ENCODE measurements at places on chromosomes 3 and 15.

- no peak for DNase-seq
Measured at GRCh38 chr3:72567474-72567873, 280.8 kb downstream of the SHQ1 start.

DNA sequence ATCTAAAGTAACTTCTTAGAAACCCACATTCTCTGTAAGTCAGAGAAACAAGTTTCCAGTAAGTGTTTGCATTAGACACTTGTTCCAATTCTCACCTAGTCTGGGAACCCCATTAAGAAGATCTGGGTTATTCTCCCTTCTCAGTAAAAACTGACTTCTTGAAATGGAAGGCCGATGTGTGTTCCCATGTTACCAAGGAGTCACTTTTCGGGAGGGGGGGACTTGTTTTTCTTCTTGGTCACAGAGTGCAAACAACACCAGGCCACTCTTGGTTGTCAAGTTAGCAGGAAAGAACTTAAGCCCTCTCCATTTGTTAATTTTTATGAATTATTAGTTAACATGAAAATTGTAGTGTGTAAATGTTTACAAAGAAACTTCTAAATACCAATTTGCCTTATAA, 55.6 kb downstream of the ITPR1 start:
- DNase-seq, result no peak

GRCh38 chr3:131540143-131540542, 37.4 kb upstream of the MRPL3 start:
- DNase-seq, result no peak

DNA sequence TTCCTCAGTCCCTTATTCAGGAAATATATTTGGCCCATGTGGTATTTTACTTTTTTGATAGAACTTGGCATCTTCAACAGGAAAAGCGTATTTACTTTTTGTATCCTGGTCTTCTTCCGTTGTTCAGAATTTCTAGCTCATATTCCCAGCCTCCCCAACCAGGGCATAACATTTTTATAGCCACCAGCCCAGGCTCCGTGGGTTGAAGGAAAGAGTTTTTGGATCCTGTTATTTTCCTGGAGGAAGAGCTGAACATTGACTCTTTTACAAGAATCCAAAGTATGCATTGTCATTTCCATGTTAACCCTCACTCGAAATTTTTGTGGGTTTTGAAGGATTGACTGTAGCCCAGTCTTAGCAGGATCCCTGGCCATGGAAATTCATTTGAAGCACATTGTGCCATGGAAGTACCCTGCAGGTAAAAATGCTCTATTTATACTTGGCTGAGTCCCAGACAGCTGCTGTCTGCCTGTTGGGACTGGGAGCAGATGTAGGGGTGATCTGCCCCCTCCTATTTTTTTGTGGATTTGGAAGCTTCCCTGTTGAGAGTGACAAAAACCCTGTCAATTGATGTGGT, 98.8 kb downstream of the AKAP13 start:
- DNase-seq, result no peak

DNA sequence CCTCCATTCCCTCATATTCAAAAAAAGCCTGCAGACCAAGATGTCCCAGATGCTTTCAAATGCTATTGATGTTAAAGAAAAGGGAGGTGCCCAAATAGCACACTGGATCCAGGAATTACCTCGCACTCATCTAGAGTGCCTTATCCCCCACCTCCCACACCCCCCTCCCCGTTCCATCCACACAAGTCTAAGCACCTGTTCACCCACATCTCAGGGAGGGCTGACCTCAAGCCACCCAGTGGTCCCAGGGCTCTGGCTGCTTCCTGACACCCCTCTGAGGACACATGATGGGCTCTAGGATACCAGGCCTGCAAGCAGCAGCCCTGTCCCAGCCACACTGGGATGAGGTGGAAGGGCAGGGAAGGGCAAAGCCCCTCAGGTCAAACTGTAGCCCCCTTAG, 4.8 kb downstream of the RBPMS2 start:
- DNase-seq, result no peak

- DNase-seq, result peak; percentile 63
Measured at GRCh38 chr3:31226346-31226745, 306.4 kb upstream of the STT3B start.

GRCh38 chr15:83305704-83306291, 21.3 kb upstream of the BNC1 start:
- no peak for DNase-seq

DNA sequence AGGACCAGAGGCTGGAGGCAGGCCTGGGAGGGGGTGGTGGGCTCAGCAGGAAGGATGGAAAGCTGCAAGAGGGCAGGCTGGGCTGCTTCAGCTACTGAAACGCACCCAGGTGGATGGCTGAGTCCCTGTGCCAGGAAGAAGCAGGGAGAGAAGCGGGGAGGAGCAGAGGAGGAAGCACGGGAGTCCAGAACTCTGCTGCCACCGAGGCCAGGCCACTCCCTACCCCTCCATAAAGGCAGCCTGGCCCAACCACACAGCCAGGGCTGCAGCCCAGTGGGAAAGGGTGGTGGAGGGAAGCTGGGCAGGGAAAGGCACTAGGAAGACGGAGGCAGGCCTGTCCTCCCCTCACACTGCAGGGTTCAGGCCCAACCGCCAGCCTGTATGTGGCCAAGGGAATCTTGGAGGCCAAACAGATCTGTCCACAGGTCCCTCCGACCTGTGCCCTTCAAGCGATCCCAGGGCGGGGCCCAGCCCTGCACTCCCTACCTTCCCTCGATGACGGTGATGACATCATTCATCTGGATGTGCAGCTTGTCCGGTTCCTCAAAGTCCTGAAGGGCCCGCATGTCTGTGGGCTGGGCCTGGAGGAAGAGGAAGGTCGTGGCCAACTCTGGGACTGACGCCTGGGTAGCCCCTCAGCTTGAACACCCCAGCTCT, 30.5 kb downstream of the TNK2 start:
- DNase-seq, result no peak

DNA sequence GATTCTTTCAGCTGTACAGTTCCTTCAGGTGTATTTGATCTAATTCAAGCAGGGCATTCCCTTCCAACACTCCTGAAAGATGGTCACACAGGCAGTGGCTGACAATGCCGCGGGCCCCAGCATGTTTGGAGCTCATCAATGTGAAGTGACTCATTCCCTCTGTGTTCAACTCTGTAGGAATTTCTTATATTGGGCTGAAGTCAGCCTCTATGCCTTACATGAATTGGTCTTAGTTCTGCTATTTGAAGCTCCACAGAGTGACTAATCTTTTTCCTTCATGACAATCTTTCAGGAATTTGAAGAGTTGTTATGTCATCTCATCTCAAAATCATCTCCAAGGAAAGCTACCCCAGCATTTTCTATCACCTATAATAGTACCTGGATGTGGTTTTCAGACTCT, 142.5 kb upstream of the C2CD4B start:
- no peak for DNase-seq

DNA sequence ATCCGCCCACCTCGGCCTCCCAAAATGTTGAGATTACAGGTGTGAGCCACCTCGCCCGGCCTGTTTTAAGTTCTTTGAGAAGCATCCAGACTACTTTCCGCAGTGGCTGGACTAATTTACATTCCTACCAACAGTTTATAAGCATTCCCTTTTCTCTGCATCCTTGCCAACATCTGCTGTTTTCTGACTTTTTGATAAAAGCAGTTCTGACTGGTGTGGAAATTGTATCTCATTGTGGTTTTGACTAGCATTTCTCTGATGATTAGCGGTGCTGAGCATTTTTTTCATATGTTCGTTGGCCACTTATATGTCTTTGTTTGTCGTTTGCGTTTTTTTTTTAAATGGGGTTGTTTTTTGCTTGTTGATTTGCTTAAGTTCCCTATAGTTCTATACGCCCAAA, 208.4 kb upstream of the DPPA4 start:
- no peak for DNase-seq

- no peak for DNase-seq
Measured at GRCh38 chr3:165568907-165569462, 268.2 kb downstream of the BCHE start.

GRCh38 chr3:39255503-39256325, 24.1 kb downstream of the CX3CR1 start:
- no peak for DNase-seq

DNA sequence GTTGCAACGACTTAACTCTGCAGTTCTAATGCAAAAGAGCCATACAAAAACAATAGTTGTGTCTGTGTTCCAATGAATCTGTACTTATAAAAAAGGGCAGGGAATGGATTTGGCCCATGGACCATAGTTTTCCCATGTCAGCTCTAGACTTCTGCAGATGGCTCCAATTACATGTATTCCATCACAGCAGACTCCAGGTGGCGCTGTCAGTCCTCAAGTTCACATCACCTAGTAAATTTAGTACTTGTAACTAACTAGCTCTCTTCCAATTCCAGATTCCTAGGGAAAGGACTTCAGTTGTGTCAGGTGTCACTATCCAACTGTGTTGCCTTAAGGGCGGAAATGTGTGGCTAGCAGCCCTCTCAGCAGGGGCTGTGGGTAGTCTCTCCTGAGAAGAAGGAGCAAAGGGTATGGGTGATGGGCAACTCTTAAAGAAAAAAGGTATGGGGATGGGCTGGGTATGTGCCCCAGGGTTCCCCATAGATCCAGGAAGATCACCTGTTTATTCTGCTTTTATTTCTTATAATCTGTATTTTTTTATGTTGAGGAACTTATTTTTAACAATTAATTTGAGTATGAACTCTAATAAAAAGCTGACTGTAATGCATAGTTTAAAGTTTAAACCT, 36.2 kb downstream of the BBS4 start:
- peak; percentile 72 for DNase-seq

GRCh38 chr3:171566803-171567422, 106.7 kb upstream of the TNIK start:
- DNase-seq, result peak; percentile 69

GRCh38 chr15:73598530-73599160, 34.5 kb downstream of the NPTN start:
- no peak for DNase-seq

GRCh38 chr15:94186770-94187331, 44.5 kb upstream of the MCTP2 start:
- no peak for DNase-seq

- DNase-seq, result no peak
Measured at GRCh38 chr3:89527736-89528305, 420.4 kb downstream of the EPHA3 start.

GRCh38 chr3:170759511-170760173, 110.4 kb downstream of the RPL22L1 start:
- no peak for DNase-seq

GRCh38 chr3:4859788-4860187, 119.4 kb upstream of the BHLHE40 start:
- DNase-seq, result no peak

DNA sequence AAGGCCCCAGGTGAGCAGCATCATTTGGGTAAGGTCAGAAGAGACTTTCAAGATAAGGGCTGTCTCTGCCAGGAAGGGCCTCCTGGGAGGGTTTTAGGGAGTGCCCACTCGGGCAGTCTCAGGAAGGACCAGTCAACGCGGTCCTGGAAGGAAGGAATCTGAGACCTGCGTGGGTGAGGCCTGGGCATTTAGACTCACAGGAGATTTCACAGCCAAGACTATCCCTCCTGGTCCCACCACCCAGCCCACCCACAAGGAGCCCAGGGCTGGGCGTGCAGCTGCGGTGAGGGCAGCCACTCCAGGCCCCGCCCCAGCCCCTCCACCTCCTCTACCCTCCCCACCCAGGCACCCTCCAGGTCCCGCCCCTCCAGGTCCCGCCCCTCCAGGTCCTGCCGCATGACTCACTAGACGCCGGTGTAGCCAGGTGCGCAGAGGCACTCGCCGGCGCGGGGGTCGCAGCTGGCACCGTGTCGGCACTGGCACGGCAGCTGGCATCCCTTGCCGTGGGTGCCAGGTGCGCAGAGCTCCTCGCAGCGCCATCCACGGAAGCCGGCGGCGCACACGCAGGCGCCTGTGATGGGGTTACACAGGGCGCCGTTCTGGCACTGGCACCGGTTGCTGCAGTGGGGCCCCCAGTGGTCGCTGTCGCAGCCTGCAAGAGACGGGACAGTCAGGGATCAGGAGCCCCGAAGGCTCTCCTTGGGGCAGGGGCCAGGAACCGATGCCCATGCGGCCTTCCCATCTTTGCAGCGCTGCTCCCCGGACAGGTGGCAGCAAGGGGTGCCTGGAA, 112.7 kb downstream of the RAB11A start:
- peak; percentile 61 for DNase-seq

DNA sequence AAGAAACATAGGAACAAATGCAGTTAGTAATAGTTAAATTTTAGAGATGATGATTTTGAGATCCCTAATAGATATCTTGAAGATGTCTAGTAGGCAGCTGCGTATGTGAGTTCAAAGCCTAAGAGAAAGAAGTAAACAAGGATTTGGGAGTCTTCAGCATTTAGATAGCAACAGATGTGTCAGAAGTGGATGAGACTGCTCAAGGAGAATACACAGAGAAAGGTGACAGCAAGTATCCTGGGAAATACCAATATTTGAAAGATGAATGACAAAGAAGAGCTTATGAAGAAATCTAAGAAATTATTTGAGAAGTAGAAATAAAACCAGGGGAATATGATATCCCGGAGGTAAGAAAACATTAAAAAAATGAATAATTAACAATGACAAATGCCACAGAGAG, 130.9 kb downstream of the PCCB start:
- no peak for DNase-seq

DNA sequence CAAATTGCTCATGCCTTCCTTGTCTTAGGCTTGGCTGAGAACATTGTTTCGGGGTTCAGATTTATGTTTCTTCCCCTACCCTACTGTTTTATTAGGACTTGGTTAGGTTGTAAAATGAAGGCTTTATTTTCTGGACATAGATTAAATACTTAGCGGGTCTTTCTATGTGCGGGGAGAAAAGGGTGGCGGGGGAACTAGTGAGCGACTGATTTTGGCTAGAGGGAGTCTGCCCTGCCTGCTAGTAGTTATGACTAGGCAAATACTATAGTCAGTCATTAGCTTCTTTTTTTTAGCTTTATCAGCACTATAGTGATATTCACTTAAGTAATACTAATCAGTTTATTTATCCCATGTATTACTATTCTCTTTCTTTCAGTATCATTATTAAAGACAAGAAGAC, 3.6 kb downstream of the CADM2 start:
- DNase-seq, result no peak

GRCh38 chr15:72783004-72783639, 436 bp downstream of the ADPGK start:
- peak; percentile 57 for DNase-seq

- no peak for DNase-seq
Measured at GRCh38 chr3:156497326-156497725, 57.6 kb downstream of the SSR3 start.

GRCh38 chr3:105676621-105677300, 192.1 kb downstream of the CBLB start:
- no peak for DNase-seq

GRCh38 chr3:63304421-63304820, 26.3 kb downstream of the SYNPR start:
- DNase-seq, result no peak

DNA sequence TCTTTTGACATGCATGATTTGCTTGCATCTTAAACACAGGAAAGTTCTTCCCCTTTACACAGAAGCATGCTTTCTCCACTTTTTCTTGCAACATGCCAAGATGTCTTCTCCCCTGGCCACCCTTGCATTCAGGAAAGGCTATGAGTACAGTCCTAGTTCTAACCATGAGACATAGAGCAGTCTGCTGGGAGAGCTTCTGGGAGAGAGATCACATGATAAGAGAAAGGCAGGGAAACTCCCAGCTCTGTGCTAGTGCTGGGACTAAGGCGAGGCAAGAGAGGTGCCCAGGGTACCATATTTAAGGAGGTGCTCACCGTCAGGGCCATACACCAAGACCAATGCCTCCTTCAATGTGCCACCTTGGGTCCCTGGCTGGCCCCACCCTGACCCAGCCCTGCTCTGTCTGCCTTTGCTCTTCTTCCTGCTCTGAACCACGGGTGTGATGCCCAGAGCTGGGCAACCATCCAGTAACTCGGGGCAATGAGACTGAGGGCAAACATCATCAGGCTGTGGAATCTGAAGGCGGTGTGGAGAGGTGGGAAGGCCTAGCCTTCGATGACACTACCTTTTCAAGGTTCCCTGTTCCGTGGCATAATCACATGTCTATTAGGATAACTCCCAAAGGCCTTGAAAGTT, 77.4 kb upstream of the PRR20G start:
- DNase-seq, result no peak

All from CD4-positive, alpha-beta T cell treated with Interleukin-10 for 1 hour (primary cell).